ENCODE measurements at places on chromosomes 6 and 20.

DNA sequence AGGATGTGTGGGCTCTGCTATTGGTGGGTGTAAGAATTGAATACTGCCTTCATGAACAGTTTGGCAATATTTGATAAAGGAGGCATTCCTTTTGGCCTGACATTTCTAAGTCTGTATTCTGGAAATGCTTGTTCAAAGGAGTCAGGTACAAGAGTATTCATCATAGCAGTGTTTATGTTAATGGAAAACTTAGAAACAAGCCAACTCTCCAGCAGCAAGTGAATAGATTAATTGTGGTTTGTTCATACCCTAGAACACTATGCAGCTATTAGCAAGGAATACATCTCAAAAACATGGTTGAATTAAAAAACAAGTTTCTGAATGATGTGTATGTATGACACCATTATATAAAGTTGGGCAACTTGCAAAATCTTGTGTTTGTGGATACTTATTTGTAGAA is 195.8 kb downstream of the ZFAND3 start:
- no peak for DNase-seq

GRCh38 chr20:48797275-48797825 is 30.4 kb downstream of the PREX1 start:
- DNase-seq, result peak; percentile 55

GRCh38 chr6:131549811-131550210 is 23.2 kb upstream of the ARG1 start:
- no peak for DNase-seq

- no peak for DNase-seq
These were observed 35.2 kb upstream of the EEF1E1 start for GRCh38 chr6:8137529-8137939.

DNA sequence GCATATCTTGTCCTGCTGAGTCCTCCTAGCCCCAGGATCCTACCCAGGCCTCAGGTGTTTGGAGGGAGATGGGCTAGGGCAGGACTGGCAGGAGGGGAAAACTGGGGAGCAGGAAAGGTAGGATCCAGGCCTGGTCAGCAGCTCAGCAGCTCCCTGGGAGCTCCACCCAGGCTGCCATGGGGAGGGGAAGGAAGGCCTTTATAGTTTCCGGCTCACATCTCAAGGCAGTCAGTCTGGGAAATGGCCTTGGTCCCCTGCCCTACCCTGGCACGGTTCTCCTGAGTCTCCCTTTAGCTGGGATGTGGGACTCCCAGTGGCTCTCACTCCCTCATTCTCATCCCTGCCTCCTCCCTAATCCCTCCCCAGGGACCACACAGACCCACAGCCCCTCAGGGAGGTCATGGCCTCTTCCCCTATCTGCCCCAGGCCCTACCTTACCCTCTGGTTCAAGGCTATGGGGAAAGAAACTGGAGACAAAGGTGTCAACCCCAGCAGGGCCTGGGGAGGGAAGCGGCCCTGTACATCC is 1.6 kb downstream of the SLC44A4 start:
- DNase-seq, result no peak

DNA sequence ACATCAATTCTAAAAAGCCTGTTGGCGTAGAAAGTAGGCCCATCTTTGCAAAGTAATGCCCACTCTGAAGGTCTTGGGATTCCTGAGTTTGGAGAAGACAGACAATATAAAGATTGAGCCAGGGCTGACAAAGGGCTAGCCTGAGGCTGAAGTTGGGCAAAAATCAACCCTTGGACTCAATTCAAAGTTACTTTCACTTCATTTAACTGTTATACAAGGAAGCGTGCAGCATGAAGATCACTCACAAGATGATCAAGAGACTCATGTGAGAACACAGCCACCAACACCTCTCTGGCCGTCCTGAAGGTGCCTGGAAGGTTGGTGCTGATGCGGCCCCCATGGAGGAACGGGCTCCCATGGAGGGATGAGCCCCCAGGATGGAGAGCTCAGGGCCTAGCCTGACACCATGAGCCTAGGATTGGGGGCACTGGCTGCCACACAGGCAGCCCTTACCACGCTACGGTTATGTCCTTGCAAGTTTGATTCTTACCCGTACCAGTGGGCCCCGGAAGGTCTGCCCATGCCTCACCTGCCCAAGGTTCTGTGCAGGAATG is 26.6 kb downstream of the FOXC1 start:
- no peak for DNase-seq

DNA sequence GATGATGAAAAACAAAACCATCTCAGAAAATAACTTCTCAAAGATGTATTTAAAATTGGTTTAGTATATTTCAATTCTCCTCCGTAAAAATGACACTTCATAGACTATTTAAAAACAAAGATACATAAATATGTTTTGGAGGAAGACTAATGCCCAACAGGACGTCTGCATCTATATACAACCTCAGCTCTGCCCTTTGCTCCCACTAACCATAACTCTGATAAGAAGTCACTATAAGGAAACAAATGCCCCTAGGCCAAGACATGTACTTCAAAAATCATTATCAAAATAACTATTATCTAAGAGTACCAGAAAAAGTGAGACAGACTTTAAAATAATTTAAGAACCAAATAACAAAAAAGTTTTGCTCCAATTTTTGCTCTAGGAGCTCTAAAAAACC is 23.4 kb downstream of the PLAGL1 start:
- no peak for DNase-seq

- DNase-seq, result no peak
These were observed 396.9 kb upstream of the EYS start for GRCh38 chr6:66103954-66104353.

DNA sequence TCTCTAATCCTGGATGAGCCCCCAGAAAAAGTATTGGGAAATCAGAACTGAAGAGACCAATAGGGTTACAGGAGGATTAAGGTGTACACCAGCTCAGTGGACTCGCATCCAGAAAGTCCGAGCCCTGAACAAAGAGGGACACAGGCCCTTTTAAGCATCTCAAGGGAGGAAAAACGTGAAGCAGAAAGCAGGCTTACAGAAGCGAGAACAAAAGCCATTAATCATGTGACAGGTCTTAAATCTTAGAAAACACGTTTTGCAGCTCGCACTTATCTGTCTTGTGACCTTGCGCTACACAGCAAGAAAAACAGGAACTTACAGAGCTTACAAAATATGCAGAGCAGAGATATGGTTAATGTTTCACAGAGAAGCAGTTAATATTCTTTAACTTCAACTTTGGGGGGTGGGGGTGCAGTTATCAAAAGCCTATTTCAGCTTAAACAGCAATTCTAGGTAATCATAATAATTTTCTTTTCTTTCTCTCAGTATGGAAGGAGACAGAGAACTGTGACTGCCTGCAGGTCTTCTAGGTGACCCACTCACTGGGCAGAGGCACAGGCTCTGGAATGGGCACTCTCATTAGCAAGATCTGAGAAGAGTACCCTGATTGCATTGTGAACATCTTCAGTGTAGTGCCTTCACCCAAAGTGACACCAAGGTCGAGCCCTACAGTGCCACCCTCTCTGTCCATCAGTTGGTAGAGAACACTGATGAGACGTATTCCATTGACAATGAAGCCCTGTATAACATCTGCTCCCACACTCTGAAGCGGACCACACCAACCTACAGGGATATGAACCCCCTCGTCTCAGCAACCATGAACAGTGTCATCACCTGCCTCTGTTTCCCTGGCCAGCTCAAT is 65.0 kb upstream of the MOCS1 start:
- no peak for DNase-seq

DNA sequence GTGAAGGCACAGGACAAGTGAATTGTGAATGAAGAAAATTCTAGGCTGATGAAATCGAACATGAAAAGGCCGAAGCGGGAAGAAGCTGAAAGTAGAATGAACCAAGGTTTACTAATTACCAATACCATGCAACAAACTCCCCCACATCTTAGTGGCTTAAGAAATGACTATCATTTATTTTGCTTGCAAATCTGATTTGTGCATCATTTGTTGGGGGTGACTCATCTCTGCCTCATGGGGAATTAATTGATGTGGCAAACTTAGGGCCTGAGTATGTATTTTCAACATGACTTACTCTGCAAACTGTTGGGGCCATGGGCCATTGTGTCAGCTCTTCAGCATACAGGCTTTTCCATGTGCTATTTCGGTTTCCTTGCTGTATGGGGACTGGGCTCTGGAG is 26.8 kb downstream of the PPP1R14C start:
- no peak for DNase-seq

DNA sequence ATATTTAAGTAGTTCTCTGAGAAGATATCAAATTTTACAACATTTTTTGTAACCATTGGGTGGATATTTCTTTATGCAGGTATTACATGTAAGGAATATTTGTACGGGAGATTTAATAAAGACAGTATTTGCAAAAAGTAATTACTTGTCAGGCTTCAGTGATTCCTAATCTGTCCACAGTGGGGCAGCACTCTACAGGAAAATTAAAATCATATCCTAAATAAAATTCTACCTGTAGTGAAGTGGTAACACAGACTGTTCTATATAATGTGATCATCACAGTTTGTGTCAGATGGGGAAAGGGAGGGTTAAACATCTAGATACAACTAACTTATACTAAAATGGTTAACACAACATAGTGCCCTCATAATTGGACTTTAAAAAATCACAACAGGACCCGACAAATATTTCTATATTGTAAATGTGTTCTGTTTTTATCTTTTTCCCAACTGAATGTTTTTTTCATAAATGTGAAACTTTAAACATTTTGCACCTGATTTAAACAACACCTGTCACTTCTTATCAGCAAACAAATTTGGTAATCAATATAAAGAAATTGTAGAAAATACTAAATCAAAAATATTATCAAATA is 145.6 kb upstream of the MANEA start:
- peak; percentile 47 for DNase-seq

DNA sequence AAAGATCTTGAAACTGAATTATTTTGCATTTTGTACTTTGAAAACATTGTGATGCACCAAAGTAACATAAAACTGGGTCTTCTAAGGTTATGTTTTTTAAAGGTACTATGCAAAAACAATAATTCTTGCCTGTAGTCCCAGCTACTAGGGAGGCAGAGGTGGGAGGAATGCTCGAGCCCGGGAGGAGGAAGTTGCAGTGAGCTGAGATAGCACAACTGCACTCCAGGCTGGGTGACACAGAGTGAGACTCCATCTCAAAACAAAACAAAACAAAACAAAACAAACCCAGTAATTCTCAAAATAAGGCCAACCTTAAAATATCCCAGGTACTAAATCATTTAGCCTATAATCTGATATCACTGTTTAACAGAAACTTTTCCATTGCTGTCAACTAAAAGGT is 269.6 kb downstream of the KHDC1L start:
- DNase-seq, result no peak

GRCh38 chr6:83257791-83258190 is 64.6 kb downstream of the RWDD2A start:
- no peak for DNase-seq

DNA sequence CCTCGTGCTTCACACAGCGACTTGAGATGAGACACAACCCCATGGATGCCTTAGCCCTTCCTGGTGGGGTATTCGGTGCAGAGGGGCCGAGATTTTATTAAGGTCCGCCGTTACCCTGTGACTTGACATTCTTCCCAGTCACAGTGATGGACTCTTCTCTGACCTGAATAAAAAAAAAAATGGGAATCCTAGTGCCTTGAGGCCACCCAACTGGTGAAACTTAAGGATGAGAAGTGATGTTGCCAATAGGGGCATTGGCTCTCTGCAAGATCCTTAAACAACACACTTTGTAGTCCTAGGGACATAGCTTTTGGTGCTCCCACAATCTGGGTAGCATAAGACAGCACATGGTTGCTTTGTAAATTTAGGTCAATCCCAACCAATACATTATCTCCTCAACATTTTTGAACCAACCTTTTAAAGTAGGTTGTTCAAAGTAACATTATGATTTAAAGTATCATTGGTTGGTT is 814 bp upstream of the ADNP start:
- no peak for DNase-seq

GRCh38 chr6:87723170-87724078 is 21.4 kb upstream of the AKIRIN2 start:
- DNase-seq, result peak; percentile 23
